NB4 (cell line): ENCODE measurements at places on chromosomes 16 and 17.

- DNase-seq: peak; percentile 60
Observed at GRCh38 chr17:80811181-80812105, 180.2 kb upstream of the CHMP6 start.

DNA sequence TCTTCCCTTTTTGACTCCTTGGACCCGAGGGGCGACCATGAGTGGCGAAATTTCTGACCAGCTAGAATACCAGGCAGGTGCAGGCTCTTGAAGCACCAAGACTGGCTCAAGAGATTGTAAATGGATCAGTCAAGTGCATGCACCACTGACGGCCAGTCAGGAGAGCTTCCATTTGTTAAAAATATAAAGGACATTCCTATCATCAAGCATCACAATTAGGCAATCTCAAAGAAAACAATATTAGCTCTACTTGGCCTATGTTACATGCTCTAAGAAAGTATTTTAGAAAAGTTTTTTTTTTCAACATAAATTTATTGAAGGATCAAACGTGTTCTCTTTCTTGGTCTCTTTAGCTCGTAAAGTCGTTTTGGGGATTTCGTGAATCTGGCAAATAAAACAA, 1.5 kb upstream of the PRKCA start:
- DNase-seq: no peak

GRCh38 chr16:66552286-66553177, at the start of gene CKLF:
TSS of gene CKLF (plus strand) at chr16:66552576. CDS start at chr16:66552716, 140 bp downstream.
- DNase-seq: peak; percentile 93

DNA sequence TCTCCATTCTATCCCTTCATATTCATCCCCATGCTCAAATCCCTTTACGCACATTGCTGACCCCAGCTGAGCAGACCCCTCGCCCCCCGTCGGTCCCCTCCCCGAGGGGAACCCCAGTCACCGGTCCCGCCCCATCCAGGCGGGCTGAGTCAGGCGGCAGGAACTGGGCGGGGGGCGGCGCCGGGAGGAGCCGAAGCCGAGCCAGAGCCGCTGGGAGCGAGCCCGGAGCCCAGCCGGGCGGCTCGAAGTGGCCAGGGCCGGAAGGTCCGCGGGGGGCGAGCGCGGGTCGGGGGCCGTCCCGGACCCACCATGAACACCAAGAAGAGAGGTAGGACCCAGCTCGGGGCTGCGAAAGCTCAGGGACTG, 8.6 kb downstream of the RIPOR1 start:
- DNase-seq: no peak

- DNase-seq: peak; percentile 28
Observed at GRCh38 chr17:33964344-33964979, 290.6 kb upstream of the CCL2 start.

GRCh38 chr16:84053237-84053636, 10.6 kb upstream of the SLC38A8 start:
- no peak for DNase-seq

DNA sequence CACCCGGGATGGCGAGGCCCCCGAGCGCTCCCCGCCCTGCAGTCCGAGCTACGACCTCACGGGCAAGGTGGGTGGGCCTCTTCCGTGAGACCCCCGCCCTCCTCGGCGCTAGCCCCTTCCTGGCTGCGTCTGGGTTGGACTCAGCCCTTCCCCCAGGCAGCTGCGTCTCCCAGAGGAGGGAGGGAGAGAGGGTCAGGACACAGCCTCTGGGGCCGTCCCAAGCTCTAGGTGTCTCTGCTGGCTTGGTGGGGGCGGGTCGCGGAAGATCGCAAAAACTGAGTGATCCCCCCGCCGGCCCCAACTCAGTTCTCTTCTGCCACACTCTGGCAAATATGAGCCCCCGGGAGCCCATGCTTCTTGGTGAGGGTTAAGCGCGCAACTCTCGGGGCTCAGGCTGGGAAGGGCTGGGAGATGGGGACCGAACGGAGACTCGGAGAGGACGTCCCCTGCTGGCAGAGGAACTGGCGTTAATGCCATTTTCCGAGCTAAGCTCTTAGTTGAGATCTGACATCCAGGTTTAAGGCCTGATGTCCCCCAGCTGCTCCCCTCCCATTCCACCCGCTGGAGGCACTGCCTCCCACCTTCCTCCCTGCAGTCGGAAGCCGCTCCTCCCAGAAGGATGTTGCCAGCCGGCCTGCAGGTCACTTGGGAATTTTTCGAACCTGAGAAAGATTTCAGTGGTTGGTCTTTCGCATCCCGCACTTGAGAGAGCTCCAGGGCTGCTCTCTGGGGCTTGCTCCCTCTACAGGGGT, 419 bp downstream of the RAB37 start:
- peak; percentile 83 for DNase-seq

GRCh38 chr17:75900691-75901533, 3.8 kb downstream of the MRPL38 start:
- DNase-seq: no peak

DNA sequence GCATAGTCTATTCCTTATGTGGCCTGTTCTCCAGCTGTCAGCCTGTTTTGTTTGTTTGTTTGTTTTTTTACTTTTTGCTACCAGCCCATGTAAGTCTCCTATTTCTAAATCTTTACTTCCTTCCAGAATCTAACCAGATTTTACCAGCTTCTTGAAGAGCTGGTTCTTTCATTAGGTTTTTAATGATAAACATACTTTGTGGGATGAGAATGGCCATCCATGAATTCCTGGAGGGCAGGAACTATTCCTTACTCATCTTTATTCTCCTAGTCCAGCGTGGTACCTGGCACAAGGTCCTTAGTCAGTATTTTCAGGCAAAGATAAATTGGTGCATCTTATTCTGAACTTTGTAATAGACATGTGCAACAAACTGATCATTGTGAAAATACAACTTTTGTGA, 17.3 kb downstream of the RSPRY1 start:
- DNase-seq: no peak
